ENCODE measurements at places on chromosomes 4 and X.

- DNase-seq = no peak
Measured at GRCh38 chr4:3476936-3477749, 14.0 kb downstream of the DOK7 start.

GRCh38 chr4:188864741-188865140 lies 725.5 kb downstream of the TRIML1 start:
- no peak for DNase-seq

DNA sequence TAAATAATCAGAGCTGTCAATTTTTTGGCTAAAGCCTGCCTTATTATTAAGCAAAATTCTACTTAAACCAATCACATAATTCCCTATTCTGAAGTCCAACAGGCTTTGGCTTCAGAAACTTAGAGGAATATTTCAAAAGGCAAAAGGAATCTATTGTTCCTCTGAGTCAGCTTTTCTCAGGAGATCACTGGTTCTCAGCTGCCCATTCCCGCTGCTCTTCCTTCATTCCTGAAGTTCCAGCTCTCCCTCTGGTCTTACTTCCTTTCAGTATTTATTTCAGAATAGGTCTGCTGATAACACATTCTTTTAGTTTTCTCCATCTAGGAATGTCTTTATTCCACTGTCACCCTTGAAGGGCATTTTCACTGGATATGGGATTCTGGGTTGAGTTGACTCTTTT lies 133.7 kb downstream of the SOWAHB start:
- peak; percentile 51 for DNase-seq

DNA sequence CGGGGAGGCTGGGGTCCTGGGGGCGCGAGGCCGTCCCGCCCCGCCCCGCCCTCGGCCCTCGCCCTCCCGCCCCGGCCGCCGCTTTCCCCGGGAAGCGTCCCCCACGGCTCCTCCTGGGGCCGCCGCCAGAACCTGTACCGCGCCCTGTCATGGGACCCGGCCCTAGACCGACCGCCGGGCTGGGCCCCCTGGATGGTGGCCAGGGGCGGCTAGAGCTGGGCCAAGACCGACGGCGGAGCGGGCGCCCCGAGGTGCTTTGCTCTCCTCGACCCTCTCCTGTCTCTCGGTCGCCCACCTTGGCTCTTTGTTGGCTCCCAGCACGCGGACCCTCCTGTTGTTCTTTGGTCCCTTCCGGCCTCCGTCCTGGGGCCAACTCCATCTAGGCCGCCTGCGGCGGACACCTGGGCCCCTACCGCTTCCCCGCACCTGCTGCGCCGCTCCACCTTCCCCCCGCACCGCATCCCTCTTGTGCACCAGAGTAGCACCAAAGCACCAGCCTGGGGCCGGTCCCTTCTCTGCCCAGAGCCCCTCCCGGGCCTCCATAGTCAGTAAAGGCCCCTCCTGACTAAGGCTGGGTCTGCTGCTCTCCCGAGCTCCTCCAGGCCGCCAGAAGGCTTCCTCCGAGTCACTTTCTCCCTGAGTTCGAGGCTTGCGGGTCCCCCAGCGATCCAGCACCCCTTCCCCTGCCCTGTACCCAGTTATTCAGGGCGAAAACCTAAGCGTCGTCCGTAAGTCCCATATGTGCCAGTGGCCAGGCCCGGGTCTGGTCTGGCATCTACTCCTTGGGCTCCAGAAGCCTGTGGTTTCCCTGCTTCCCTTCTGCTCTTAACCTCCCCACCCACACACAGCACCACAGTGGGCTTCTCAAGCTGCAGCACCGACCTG lies 587 bp downstream of the TACC3 start:
- no peak for DNase-seq

- no peak for DNase-seq
Measured at GRCh38 chrX:23478561-23478960, 143.9 kb downstream of the PTCHD1 start.

DNA sequence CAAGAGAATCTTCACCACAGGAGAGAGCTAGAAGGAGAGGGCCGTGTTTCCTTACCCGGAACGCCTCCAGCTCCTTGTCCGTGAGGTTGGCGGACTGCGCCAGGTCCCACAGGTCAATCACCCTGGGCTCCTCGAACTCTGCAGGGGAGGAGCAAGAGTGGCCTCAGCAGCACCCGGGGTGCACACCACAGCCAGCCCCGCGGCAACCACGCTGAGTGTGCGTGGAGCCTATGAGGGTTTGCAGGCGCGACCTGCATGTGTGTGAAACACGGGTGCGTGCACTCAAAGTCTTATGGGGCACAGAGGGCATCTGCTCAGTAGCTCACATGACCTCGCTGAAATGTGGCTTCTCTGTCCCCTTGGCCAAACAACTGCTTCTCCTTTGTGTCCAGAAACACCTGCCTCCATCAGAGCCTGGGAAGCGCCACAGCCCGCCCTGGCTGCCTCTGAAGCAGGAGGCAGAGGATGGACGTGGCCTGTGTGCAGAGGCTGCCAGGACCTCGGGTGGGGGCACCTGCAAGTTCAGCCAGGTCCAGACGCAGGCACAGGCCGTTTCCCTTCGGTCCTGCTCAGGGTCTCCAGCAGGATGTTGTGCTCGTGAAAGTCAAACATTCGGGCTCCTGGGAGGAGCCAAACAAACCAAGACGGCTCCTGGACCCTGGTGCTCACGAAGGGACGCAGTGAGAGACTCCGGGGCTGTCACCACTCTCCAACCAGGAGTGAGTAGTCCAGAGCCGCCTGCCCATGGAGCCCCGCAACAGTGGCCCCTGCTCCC lies 16.0 kb downstream of the LRPAP1 start:
- DNase-seq = no peak

DNA sequence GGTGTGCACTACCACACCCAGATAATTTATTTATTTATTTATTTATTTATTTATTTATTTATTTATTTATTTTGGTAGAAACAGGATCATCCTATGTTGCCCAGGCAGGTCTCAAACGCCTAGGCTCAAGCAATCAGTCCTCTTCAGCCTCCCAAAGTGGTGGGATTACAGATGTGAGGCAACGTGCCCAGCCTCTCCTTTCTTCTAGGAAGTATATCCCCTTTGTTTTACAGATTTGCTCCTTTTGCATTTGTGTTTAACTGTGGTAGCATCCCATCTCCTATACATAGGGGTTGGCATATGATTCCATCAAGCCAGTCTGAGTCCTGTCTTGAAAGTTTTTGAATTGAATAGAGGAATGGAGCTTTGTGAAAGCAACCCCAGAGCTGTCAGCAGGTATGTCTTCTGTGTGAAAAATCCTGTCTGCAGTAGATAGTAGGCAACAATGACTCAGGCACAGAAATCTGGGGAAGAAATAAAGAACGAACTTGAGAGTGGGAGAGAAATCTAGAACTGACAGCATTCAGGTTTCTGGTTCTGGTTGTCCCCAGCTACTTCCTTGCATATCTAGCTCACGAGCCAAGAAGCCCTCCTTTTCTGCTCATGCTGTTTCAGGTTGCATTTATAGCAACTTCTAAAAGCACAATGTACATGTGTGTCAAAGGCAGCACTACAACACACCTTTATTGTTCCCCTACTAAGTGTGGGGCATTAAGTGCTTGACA lies 113.7 kb upstream of the LSM6 start:
- DNase-seq = no peak

GRCh38 chr4:2900741-2901140 lies 57.1 kb downstream of the ADD1 start:
- DNase-seq = no peak

GRCh38 chrX:12332786-12333347 lies 194.6 kb downstream of the FRMPD4 start:
- DNase-seq = no peak

Measured in iris pigment epithelial cell (primary cell).